CD4-positive, alpha-beta T cell (primary cell): ENCODE measurements at places on chromosomes 4 and X. TPM values are rescaled to one million over a fixed set of nuclear protein-coding genes. Genes with fewer than 3 reads are reported as not detected.

Gene CFI
- total RNA-seq, result not detected

Gene CTAG2
- total RNA-seq, result not detected

Gene MND1
- total RNA-seq, result 0.42 TPM

Gene ITIH6
- total RNA-seq, result not detected

Gene PCDH7
- total RNA-seq, result not detected

- DNase-seq, result no peak
Measured at GRCh38 chrX:25277574-25277973, 261.8 kb upstream of the ARX start.

DNA sequence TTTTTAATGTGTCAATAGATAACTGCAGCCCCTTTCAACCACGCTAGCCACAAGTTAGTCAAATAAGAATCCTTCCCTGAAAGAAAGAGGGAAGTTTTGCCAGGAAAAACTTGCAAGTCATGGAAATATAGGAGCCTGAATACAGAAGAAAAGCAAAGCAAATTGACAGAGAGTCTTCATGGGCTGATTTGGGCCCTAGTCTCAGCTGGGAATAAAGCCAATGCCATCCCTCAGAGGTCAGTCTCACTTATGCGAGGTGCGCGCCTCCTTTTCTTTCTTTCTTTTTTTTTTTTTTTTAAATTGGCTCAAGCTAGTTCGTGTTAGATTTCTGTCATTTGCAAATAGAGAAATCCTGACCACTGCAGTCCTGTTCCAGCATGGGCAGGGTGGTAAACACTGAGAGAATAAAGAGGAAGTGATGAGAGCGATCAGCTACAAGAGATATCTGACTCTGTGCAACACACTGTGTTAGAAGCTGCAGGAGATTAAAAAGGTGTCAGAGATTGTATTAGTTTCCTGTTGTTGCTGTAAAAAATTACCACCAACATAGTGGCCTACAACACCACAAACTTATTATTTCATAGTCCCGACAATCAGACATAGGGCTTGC is 299.7 kb downstream of the LDB2 start:
- no peak for DNase-seq

- DNase-seq, result no peak
Measured at GRCh38 chr4:159002950-159003349, 99.9 kb upstream of the RAPGEF2 start.

- DNase-seq, result no peak
Measured at GRCh38 chr4:108649863-108650211, 562 bp upstream of the OSTC start.

GRCh38 chrX:1239681-1240142 is 27.3 kb upstream of the CRLF2 start:
- DNase-seq, result no peak

- DNase-seq, result no peak
Measured at GRCh38 chr4:77921701-77922100, 59.1 kb downstream of the MRPL1 start.
